ENCODE measurements at places on chromosomes 6 and 20.

DNA sequence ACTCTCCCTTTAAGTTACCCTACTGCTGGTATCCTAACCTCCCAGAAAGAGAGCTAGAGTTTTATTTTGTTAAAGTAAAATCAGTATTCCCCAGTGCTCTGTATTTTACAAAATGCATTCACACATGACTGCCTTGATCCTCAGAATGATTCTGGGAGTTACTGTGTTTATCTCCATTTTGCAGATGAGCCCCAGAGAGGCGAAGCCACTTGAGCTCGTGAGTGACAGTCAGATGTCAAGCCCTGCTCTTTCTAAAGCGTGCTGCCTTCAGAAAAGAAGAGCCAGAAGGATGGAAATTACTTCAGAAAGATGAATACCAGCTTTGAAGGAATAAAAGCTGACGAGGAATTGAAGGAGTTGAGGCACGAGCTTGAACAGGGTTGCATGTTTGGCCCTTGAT lies 14.1 kb upstream of the OSER1 start:
- DNase-seq: no peak
- no peak overlapping the region for H3K27ac ChIP-seq
- H3K27me3 ChIP-seq: no peaks in the 10 kb centered on the region
- H3K4me3 ChIP-seq: no peak overlapping the region
- peaks cover 19% of the 10 kb centered on the region for H3K4me1 ChIP-seq

DNA sequence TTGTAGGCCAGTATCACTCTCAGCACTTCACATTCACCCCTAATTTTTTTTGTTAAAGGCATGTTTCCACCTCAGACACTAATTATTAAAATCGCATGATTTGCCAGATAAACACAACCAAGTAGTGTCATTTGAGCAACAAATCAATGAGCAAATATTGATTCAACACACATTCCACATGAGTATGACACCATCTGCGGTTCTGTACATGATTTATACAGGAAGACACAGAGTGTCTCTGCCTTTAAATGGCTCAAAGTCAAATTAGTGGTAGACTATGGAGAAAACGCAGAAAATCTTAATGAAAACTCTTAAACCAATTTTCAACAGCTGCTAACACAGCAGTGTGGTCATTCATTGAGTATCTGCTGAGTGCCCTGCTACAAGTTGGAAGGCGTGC lies 300.2 kb downstream of the SOX4 start:
- no peak overlapping the region for H3K27ac ChIP-seq
- no peaks in the 10 kb centered on the region for H3K27me3 ChIP-seq
- DNase-seq: no peak

DNA sequence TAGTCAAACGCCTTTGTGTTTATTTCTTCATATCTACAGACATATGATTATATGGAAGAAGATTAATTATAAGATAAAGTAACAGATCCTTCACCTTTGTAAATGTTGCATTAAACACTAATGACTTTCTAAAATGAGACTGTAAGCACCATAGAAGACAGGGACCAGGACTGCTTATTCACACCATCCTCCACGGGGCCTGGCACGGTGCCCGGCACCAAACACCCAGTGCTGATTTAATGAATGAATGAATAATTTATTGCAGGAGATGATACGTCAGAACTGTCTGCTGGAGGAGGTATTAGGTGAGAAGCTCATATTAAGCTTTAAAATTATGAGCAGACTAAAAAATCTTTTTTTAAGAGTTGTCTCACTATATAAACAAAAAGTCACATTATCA lies 88.3 kb downstream of the SLX4IP start:
- H3K27me3 ChIP-seq: no peaks in the 10 kb centered on the region
- no peak overlapping the region for H3K27ac ChIP-seq
- DNase-seq: no peak
- no peaks in the 10 kb centered on the region for H3K4me1 ChIP-seq
- H3K4me3 ChIP-seq: no peak overlapping the region

GRCh38 chr6:13012296-13012695 lies 295.7 kb downstream of the PHACTR1 start:
- no peak overlapping the region for H3K27ac ChIP-seq
- no peak overlapping the region for H3K4me3 ChIP-seq
- no peak for DNase-seq
- no peaks in the 10 kb centered on the region for H3K36me3 ChIP-seq
- H3K27me3 ChIP-seq: peaks cover 25% of the 10 kb centered on the region
- peaks cover 5% of the 10 kb centered on the region for H3K4me1 ChIP-seq

DNA sequence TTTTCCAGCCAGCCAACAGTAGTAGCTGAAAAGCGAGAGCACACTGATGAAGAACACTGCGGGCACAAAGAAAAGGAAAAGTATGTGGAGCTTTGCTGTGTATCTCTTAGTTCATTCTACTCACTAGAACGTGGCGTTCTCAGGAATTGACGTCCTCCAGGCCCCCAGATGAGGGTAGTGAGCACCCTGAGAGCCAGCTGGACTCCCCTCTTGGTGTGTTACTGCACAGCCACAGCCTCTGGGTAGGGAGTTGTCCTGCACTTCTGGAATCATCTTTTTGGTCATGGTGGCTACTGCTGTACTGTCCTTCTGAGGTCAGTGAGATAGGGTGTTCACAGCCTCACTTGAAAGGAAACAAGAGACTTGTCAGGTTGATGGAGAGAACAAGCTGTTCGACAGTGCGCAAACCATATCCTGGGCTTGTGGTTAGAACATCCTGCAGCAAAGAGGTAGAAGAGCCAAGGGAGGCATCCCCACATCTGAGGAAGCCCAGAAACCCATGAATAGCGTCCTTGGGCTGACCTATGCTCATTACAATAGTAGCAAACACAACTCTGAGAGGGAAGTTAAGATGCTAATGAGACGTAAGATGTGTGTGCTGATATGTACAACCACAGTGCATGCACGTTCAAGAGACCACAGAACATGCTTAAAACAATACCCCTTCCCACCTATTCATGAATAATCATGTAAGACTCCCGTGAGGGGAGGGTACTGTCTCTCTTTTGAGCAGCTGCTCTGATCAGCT lies 14.6 kb upstream of the HLA-F start:
- peaks cover 2% of the 10 kb centered on the region for H3K27me3 ChIP-seq
- H3K36me3 ChIP-seq: no peaks in the 10 kb centered on the region
- H3K27ac ChIP-seq: peak overlapping the region; percentile 65

DNA sequence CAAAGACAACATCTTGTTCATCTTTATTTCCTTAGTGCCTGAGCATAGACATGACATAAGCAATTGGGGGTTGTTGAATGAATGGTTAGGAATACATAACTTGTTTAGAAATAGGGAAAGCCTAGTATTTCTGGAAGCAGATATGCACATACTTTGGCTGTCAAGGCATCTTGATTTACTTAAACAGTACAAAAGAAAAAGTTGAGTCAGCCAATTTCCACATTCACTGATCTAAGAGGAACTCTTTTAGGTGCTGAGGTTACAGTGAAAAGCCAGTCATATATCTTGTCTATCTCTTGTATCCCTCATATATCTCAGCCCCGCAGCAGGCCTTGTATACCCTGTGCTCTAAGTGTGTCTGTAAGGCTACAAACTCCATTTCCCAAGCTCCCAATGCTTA lies 11.6 kb downstream of the ZKSCAN4 start:
- no peaks in the 10 kb centered on the region for H3K27me3 ChIP-seq
- no peaks in the 10 kb centered on the region for H3K4me1 ChIP-seq
- no peak for DNase-seq
- H3K36me3 ChIP-seq: peaks cover 17% of the 10 kb centered on the region
- H3K27ac ChIP-seq: no peak overlapping the region

DNA sequence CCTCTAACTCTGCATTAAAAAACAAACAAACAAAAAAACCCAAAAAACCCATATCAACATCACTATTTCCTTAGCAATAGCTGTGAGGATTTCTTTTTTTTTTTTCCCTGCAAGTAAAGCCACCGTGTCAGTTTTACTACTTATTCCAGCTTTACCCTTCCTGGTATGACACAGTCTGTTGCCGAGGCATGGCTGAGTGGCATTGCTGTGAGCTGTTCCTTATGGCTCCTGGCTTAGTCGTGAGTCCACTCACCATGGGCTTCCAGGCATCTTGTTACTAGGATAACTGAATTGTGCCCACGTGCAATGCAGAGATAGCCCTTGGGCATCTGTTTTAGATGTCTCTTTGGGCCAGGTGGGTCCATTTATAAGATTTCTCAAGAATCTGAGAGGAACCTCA lies 84.8 kb downstream of the LRRC1 start:
- H3K4me3 ChIP-seq: no peak overlapping the region
- H3K4me1 ChIP-seq: no peaks in the 10 kb centered on the region
- H3K36me3 ChIP-seq: no peaks in the 10 kb centered on the region
- no peak for DNase-seq

DNA sequence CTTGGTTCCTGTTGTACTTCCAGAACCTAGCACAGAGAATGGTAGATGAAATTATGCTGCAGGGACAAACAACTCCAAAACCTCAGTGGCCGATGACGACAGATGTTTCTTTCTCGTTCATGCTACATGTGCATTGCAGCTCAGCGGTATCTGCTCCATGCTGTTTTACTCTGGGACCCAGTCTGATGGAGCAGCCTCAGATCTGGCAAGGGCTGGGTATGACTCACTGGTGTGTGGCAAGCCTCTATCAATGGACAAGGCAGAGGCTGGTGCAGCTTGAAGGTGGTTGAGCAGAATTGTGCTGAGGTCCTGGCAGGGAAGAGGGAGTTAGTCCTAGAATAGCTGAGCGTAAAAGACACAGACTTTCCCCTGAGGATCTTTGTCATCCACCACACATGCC lies 10.3 kb upstream of the BLCAP start:
- H3K27ac ChIP-seq: no peak overlapping the region
- H3K4me3 ChIP-seq: no peak overlapping the region
- no peak for DNase-seq
- H3K27me3 ChIP-seq: no peaks in the 10 kb centered on the region
- H3K4me1 ChIP-seq: no peaks in the 10 kb centered on the region
- H3K36me3 ChIP-seq: no peaks in the 10 kb centered on the region

DNA sequence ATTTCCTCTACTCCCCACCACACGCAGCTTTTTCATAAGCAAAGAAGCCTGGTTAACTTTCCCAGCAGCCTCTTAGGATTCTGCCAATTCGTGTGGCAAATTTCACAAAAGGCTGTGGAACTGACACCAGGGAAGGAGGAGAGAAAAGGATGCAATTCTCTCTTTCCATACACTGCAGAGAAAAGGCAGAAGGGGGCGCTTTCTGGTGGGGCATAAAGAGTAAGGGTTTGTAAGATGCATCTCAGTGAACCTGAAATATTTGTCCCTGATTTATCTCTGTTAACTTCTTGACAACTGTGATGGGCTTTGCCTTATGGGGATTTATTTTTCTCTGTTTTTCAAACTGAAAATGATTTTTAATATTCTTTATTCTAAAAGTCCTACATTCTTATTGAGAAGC lies 45.5 kb upstream of the GLP1R start:
- peaks cover 9% of the 10 kb centered on the region for H3K27me3 ChIP-seq
- H3K4me1 ChIP-seq: no peaks in the 10 kb centered on the region
- H3K4me3 ChIP-seq: no peak overlapping the region
- H3K36me3 ChIP-seq: no peaks in the 10 kb centered on the region
